Stimulated activated CD4-positive, alpha-beta T cell treated with anti-CD3 and anti-CD28 coated beads, Interleukin-12 subunit alpha, Interleukin-12 subunit beta, amount 100 ng/mL, for 48 hours (primary cell): ENCODE measurements at places on chromosomes 3 and 15.
A peak's percentile ranks its signal among the peaks of the same experiment; 100 is the strongest.

DNA sequence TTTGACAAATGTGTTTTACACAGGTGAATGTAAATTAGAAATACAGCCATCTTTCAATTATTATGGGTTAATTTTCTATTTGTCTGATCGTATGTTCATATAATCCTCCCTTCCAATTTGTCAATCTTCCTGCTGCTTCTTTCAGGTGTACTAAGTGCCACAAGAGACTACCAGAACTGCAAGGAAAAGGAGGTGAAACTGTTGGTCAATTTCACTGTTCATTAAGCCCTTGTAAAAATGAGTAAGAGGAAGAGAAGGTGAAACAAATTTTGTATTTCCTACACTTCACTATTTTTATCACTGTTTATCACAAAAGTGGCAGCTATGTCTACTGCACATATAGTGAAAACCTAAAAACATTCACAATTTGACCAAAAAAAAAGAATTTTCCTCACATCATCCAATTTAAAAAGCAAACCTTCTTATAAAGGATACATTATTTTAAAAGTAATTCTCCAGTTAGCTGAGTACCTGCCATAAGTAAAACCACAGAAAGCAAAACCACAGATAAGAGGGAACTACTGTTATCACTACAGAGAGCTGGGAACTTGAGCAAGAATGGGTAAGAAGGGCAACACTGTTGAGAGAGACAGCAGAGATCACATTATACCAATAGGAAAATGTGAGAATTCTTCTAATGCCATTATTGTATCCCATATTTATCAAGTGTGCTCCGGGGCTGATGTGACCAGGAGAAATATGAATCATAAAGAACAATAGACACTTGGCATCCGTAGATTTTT lies 163.0 kb downstream of the TBC1D5 start:
- DNase-seq, result no peak

DNA sequence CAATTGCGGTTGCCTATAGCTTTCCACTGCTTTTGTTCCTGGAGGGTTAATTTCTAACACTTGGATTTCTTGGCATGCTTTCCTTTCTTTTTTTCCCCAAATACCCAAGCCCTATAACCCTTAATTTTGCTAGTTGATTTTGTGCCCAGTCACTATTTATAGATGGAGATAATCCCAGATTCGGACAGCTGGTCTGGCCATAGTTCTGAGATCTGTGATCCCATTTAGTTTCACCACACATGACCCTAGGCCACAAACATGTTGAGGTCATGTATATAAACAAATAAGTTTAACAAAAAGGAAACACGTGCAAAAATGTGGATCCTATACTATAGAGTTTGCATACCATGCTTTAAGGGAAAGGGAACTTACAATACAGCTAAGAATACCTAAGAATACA lies 111.4 kb downstream of the ZMAT3 start:
- DNase-seq, result no peak

DNA sequence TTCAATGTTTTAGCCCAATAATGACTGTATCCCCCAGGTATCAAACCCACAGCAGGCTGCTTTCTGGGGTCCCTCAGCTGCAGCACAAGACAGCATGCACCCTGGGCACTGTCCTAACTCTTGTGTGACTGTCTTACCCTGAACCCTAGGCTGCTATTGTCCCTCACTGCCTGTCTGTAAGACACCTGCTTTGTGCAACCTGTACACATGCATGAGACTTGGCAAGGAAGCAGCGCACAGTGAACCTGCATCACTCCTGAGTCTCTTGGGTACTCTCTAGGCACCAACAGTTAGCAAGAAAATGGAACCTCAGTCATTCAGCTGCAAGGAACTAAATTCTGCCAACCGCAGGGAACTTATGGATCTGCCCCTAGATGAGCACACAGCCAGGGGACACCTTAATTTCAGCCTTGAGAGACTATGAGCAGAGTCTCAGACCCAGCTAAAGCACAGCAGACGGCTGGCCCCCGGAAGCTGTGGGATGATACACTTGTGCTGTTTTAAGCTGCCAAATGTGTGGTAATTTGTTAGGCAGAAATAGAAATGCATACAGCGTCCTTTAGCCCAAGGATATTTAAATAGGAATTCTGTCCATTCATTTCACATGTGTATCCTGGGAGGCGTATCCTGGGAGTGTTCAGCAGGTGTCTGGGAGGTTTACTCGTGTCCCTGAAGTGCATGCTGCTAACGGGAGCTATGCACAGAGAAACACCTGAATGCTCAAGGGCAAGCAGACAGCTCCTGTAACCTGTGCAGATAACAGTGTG lies 223.8 kb downstream of the KLF13 start:
- DNase-seq, result no peak

DNA sequence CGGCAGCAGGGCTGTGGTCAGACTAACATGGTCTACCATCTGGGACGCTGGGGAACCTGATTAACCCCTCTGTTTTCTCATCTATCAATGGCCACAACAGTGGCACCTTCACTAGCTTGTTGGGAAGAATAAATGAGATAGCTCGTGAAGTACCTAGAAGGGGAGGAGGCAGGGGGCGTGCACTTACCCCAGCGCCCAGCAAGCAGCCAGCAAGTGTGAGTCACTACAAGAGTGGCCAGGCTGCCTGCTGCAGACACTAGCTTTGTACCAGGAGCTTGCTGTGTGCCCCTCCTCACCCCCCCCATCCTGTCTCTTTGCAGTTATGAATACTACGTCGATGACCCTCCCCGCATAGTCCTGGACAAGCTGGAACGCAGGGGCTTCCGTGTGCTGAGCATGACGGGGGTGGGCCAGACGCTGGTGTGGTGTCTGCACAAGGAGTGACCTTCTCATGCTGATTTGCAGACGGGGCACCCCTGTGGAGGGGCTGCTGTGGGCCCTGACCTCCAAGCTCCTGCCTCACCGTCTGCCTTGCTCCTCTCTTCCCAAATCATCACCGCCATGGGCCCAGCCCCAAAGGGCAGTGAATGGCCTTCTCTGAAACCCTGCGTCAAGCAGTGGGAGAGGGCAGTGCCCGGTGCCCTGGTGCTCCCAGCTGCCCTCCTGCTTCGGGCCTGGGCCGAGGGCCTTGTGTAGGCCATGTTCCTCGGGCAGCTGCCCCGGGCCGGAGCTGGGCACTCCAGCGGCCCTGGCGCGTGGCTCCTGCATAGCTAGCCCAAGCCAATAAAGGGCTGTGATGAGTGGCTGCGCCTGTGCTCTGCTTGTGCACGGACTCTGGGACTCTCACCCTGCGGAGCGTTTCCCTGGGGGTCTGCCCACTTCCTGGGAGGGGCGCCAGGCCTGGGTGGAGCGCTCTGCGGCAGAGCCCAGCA lies 2.6 kb upstream of the C15orf62 start:
- DNase-seq, result no peak

GRCh38 chr15:52076889-52077781 lies 35.4 kb downstream of the BCL2L10 start:
- no peak for DNase-seq

- DNase-seq, result no peak
Observed at GRCh38 chr3:47406762-47407149, 25.9 kb downstream of the PTPN23 start.

GRCh38 chr3:105611304-105612192 lies 244.8 kb downstream of the ALCAM start:
- DNase-seq, result no peak

DNA sequence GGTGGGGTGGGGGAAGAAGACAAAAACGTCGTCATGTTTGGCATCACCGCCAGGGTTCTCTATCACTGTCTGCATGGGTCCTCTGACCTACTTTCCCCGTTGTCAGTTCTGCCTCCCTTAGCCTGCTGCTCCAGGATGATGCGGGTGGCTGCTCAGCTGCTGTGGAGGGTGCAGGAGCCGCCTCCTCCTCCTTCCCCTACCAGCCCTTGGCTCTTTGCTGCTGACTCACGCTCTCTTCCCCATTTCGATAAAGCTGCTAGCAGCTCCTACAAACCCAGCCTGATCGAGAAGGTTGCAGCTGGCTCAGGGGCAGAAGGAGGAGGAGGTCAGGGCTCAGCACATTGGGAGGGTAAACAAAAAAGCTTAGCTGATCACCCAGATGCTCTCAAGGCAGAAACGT lies 49.5 kb upstream of the SEC13 start:
- no peak for DNase-seq

- DNase-seq, result no peak
Observed at GRCh38 chr15:31285772-31286261, 40.8 kb upstream of the KLF13 start.

DNA sequence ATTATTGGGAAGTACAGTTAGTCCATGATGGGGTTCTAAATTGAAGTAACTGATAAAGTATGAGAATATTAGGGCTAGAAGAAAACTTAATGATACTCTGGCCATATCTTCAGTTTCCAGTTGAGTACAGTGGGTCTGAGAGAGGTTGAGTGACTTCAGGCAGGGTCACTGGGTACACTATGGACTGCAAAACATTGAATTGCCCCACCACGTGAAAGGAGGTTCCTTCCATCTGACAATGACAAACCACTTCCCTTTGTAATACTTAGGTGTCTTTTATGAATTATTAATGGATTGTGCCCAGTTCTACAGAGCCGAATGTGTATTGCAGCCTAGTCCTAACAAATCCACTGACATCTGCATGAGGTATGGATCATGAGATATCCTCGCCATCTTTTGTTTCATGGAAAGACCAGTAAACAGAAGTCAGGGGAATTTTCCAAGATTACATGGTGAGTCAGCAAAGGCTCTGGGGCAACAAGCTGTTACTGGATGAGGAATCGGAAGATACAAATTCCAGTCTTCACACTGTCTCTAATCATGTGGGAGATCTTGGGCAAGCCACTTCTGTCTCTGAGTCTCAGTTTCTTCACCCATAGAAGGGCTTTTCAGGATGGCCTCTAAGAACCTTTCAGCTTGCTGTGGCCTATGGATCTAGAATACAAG lies 66.5 kb upstream of the BCL6 start:
- no peak for DNase-seq

DNA sequence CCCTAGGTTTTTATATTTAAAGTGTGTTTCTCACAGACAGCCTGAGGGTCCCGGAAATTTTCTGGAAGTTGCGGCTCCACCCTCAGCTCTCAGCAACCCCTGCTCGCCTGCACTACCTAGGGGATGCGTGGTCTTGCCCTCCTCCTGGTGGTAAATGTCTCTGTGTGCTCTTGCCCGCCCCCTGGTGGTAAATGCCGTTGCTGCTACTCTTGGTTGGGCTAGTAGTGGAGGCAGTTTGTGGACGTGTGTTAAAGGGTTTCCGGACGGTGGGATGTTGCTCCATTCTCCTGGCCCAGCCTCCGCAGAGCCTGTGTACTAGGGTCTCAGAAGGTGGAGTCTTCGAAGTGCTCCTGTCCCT lies 27.4 kb downstream of the STOML1 start:
- peak; percentile 93 for DNase-seq

DNA sequence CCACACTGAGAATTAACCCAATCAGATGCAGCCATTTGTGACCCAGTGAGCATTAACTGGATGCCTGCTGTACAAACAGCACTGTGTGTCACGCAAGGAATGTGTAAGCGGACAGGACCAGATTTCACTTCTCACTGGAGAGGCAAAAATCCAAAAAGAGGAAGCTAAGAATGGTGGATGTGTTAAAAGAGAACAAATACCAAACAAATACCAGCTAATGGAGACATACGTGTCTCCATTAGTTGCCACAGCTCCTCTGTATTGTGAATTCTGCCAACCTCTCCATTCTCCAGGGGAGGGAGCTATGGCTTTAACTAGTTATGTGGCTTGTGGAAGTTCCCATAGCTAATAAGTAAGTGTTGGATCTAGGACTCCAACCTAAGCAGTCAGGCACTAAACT lies 2.6 kb downstream of the LTF start:
- no peak for DNase-seq

DNA sequence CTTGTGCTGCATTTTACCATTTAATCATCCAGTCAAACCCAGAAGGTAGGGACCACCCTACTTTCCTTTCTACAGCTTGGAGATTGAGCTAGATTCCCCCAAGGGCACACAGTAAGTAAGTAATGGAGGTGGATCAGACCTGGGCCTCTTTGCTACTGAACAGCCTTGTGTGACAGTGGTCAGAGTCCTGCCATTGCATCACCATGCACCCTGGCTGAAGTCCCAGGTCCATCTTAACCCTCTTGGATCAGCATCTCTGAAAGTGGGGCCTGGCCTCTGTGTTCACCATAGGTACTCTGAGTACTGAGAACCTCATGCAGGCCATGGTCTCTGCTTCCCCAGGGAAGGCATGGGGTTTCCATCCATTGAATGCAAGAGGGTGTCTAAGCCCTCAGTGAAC lies 34.5 kb upstream of the ATP10A start:
- no peak for DNase-seq

DNA sequence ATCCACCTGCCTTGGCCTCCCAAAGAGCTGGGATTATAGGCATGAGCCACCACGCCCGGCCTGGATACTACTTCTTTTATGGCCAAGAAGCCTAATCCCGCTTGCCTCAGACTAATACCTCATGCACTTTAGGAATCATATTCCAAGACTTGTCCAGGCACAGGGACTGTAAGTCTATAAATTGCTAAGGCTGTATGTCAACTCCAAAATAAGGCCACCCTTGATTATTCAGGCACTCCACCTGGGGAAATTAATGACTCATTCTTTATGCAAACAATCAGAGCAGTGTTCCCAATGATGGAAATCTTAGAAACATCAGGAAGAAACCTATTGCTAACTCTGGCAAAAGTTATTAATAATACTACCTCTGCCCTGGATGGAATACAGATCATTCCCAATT lies 98.4 kb downstream of the ERC2 start:
- DNase-seq, result no peak

DNA sequence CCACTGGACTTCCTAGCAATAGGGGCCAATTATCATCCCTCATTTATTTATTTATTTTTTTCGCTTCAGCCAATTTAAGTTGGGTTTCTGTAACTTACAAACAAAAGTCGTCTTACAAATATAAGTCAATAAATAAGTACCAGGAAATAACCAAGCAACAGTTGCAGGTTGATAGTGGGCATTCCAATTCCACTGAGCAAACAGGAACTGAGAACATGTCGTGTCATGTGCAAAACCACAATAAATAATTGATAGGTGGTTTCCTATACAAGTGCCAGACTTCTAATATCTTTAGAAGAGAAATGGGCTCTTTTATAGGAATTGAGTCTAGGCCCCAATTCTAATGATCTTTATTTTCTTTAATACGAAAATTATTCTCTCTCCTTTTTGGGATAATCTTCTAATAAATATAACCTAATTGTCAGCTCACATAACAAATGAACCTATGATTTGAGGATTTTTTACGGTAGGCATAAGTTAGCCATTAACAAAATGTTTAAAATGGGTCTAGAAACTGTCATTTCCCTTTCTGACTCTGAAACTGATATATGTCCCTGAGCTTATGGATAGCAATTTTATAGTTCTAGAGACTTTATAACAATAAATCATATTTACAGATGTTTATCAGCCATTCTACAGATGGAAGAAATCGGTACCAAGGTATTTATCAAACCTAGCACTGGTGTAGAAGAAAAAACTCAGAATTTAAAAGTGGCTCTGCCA lies 571.8 kb downstream of the FOXP1 start:
- DNase-seq, result no peak

GRCh38 chr15:88636050-88636449 lies 2.8 kb upstream of the ISG20 start:
- no peak for DNase-seq

- no peak for DNase-seq
Observed at GRCh38 chr3:141051443-141052200, 475 bp downstream of the SPSB4 start.

- no peak for DNase-seq
Observed at GRCh38 chr3:177330779-177331178, 133.5 kb upstream of the TBL1XR1 start.

- DNase-seq, result no peak
Observed at GRCh38 chr3:184336547-184337398, 627 bp upstream of the FAM131A start.

GRCh38 chr3:135248213-135248612 lies 453.2 kb downstream of the EPHB1 start:
- DNase-seq, result no peak

- no peak for DNase-seq
Observed at GRCh38 chr3:12393894-12394293, 90.4 kb upstream of the TSEN2 start.
